ENCODE measurements at places on chromosomes 1 and 21.

GRCh38 chr1:67517046-67517445, 86.8 kb upstream of the SERBP1 start:
- no peak for DNase-seq

- no peak for DNase-seq
Observed at GRCh38 chr21:39842741-39843459, 24.3 kb upstream of the PCP4 start.

DNA sequence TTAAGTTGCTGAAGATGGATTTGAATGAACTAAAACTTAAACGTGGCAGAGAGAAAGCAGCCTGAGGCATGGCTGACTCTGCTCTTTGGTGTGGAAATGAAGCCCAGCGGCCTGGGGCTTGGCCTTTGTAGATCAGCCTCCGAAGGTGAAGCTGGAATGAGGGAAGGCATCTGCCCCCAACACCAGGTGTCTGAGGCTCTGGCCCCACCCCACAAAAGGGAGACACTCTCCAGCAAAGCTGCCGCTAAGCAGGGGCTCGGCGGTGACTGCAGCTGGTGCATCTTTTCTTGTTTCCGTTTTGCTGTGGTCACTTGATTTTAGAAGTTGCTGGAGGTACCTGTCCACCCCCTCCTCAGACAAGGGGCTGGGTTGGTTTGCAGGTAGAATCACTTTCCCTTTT, 38.2 kb upstream of the NID1 start:
- DNase-seq: no peak

- no peak for DNase-seq
Observed at GRCh38 chr1:25208561-25209222, 23.6 kb downstream of the SYF2 start.

DNA sequence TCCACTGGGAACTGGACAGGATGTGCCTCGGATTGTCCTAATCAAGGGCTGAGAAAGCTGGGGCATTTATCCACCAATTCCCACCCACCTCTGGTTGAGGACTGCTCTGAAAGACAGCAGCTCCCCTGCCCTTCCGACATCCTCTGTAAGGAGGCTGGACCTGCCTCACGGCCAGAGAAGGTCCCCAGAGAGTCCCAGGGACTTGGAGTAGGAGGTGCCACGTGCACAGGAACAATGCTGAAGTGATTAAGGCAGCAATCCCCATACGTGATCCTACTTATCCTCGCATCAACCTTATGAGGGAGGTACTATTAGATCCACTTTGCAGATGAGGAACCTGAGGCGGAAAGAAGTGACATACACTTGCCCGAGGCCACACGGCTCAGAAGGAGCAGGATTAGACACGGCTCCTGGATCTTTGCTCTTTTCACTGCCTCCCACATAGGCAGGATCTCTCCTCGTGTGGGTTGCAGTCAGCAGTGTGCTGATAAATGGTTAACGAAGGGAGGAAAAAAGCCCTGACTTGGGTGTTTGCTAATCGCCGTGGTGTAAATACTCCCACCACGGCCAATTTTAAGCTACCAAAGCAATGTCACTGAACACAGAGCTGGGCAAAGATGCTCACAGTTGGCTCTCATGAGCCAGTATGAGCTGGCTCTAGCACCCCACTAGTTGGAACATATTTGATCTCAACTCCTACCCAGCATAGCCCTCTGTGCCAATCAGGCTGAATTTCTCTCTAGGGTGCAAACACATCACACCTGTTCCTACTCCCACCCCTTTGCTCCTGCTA, 18.6 kb upstream of the LDLRAP1 start:
- DNase-seq: no peak

GRCh38 chr1:65773391-65774123, 19.1 kb upstream of the PDE4B start:
- DNase-seq: no peak

Data from HEK293T (cell line).